ENCODE measurements at places on chromosomes 11 and 22.

DNA sequence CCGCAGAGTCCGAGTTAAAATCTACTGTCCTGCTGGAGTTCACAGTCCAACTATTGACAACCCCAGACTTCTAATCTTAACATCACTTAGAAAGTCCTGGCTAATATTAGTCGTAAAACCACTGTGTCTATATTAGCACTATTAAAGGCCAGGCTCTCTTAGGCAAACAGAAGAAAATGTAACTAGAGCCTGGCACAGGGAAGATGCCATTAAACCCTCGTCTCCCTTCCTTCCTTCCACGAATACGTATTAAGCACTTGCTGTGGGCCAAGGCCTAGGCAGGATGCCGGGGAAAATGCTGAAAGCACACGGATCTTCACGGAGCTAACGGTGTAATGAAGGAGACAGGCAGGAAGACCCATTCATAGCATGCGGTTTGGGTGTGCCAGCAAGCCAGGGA lies 81.5 kb upstream of the LMO1 start:
- DNase-seq: no peak

- DNase-seq: no peak
Observed at GRCh38 chr11:65491614-65492386, 7.0 kb upstream of the MALAT1 start.

GRCh38 chr11:77455740-77456139 lies 18.2 kb downstream of the PAK1 start:
- no peak for DNase-seq

DNA sequence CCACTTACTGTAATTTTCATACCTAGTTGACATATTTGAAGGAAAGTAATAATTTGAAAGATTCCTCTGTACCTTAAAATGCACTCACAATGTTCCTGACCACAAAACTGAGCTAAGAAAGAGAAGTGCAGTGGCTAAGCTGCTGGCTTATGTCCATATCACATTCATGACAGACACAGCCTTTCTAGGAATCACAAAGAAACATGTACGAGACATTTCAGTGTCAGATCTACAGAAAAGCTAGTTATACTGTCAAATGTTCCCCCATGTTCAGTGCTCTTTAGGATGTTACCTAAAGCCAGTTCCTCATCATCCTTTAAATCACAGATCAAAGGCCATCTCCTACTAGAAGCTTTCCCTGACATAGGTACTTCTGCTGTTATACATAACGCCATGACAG lies 142.2 kb upstream of the C11orf58 start:
- no peak for DNase-seq

DNA sequence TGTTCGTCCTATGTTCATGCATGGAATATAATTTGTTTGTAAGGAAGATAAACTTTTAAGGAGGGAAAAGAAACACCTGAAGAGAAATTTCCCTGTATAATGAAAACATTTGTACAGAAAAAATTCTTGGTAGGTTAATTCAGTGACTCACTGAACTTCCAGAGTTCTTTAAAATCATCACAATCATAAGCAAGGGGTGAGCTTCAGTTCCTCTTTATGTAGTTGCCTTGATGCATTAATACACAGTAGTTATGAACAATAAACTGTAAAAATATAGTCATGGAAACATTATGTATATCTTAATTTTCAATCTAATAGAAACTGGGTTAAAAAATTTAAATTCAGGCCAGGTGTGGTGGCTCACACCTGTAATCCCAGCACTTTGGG lies 1.1 kb upstream of the C11orf65 start:
- no peak for DNase-seq

DNA sequence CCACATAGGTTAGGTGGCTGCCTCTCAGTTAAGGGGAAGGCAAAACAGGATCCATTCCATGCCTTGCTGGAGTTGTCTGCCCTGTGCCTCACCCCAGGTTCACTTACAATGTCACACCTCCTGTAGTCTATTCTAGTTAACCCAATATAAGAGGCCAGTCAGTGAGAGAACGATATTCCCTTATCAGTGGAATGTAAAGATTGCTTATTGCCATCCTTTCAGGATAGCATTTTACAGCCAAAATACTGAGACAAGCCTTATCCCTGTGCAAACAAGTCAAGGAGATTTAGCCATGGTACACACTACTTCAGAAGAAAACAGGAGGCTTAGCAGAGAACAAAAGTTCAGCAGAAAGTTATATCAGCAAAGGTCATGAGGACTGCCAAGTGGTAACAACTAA lies 5.5 kb downstream of the CYP2R1 start:
- no peak for DNase-seq

GRCh38 chr22:22463855-22464540 lies 44.5 kb downstream of the ZNF280B start:
- peak; percentile 65 for DNase-seq

DNA sequence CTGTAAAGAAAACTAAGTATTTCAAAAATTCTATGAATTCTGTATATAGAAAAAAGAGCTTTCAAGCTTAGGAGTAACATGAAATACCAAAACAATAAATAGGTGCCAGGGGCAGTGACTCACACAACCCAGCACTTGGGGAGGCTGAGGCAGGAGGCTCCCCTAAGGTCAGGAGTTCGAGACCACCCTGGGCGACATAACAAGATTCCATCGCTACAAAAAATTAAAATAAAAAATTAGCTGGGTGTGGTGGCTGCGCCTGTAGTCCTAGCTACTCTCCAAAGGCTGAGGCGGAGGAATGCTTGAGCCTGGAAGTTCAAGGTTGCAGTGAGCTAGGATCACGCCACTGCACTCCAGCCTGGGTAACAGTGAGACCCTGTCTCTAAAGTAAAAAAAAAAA lies 21.5 kb downstream of the ZNF280B start:
- DNase-seq: no peak

DNA sequence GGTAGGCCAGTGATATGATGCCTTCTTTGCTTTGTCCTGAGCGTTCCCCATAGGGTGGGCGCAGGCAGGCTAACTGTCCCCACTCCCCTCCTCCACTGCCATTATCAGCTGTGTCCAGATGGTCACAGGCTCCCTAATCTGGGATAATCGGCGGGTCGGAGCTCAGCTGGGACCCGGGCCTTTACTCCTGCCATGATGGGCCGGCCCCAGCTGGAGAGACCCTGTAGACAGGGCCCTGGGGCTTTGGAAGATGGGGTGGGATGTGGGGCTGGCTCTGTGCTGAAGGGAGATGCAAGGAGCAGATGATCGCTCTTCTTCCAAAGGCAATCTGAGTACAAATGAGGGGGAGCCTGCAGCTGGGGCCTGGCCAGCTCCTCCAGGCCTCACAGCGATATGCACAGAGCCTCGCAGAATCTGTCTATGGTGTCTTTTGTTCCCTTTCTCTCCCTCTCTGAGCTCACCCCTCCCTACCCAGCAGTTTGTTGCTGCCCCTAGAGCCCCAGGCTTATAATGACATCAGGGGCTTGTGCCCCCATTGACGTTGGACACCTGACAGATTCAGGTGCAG lies 11.9 kb downstream of the KLHL35 start:
- no peak for DNase-seq

DNA sequence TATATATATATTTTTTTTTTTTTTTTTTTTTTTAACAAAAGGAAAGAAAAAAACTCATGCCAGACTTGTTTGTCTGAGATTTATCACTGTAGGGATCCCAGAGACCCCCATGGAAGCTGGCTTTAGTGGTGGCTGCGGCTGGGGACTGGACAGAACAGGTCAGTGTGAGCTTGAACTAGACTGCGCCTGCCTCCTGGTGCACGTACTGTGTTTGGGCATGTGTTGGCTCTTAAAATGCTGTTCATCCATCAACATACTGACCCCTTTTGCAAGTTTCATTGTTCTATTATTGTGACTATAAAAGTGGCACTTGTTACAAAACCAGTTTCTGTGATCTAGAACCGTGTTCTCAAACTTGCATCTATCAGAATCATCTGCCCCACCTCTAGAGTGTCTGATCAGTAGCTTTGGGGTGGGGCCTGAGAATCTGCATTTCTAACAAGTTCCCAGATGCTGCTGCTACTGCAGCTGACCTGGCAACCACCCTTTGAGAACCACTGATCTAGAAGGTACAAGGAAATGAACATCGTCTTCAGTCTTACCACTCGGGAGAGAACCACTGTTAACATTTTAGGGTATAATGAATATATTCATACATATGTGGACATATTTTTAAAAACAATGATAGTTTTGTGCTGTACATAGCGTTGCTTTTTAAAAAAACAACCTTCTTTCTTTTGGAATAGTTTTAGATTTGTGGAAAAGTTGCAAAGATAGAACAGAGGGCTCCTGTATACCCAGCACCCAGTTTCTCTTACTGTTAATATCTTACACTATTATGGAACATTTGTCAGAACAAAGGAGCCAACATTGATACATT lies 54.0 kb downstream of the ZNRF3 start:
- DNase-seq: no peak

DNA sequence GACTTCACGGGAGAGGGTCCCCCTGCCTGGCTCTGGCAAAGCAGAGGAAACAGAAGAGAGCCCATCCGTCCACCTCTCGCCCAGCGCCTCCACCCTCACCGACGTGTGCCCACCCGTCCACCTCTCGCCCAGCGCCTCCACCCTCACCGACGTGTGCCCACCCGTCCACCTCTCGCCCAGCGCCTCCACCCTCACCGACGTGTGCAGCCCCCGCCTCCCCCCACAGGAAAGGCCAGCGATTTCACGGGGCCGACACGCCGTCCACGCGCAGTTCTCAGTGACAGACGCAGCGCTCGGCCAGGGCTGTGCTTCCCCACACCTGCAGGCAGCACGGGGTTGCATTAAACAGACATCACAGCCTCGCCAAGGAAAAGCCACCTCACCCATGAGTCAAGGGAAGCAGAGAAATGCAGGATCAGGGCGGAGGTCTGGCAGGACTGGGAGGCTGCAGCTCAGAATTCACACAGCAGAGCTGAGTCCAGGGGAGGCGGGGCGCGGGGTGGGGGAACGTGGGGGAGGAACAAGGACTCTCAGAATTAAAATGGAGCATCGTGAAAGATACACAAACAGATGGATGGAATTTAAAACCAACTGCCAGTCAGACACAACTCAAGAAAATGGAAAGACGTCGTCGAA lies 377.7 kb downstream of the BRD1 start:
- DNase-seq: no peak

- no peak for DNase-seq
Observed at GRCh38 chr11:83722392-83723119, 436.4 kb upstream of the CCDC90B start.

DNA sequence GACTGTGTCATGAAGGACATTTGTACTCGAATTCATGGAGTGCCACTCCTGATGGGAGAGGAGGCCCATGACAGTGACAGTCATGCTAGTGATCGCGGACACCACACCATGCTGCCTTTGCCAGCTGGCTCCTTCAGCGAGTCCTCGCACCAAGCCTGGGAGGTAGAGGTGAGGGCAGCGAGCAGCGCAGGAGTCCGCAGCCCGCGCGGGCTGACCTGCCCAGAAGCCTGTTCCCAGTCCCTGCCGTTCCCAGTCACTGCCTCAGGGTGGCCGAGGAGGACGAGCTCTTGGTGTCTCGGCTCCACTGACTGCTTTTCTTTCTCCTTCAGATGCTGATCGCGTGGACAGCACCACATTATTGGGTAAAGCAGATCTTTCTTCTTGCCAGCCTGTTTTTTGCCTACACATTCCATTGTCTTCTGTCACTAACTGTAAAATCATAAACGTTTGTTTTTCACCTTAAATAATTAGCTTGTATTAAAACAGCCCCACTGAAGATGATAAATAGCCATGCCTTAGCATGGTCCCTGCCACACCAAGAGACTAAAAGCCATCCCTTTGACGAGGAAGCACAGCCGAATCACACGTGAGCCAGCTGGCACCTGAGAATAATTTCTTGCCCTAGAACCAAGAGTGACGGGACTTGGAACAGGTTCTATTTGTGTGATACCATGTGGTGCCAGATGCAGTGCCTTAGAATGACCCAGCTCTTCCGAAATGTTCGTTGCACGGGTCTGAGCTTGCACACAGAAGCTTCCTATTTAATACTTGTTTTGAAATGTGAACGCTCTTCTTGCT lies 25.5 kb downstream of the FAM118A start:
- DNase-seq: no peak

- DNase-seq: no peak
Observed at GRCh38 chr11:34027516-34028408, 23.8 kb upstream of the CAPRIN1 start.

GRCh38 chr11:67489885-67490726 lies 7.3 kb downstream of the AIP start:
- DNase-seq: no peak

DNA sequence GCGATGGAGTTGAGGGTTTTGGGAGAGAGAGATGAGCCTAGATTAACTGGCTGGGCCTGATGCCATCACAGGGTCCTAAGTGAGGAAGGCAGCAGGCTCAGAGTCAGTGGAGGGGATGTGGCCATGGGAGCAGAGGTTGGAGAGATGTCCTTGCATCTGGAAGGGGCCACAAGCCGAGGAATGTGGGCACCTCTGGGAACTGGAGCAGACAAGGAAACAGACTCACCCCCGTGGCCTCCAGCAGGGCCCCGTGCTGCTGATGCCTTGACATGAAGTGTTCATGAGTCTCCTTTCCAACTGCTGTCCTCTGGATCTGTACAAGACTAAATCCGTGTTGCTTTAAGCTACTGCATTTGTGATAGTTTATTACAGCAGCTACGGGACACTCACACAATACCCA lies 49.2 kb downstream of the SHISAL1 start:
- DNase-seq: no peak

GRCh38 chr11:62004473-62004872 lies 37.0 kb upstream of the FTH1 start:
- no peak for DNase-seq

DNA sequence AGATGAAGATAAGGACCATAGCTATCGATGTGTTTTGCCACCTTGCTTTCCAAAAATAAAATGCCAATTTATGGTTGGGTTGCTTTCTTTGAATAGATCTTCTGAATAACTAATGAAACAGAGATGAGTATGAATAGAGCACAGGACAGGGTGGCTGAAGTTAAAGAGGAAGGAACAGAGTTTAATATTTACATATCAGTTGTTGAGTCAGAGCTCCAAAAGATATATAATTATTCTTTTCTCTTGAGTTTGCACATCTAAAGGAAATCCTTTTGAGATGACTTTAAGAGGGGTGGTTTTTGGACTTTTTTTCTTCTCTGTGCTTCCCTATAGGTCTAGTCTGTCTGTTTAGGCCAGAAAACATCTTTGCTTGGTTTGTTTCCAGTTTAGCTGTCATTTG lies 115.2 kb downstream of the DDX10 start:
- no peak for DNase-seq

DNA sequence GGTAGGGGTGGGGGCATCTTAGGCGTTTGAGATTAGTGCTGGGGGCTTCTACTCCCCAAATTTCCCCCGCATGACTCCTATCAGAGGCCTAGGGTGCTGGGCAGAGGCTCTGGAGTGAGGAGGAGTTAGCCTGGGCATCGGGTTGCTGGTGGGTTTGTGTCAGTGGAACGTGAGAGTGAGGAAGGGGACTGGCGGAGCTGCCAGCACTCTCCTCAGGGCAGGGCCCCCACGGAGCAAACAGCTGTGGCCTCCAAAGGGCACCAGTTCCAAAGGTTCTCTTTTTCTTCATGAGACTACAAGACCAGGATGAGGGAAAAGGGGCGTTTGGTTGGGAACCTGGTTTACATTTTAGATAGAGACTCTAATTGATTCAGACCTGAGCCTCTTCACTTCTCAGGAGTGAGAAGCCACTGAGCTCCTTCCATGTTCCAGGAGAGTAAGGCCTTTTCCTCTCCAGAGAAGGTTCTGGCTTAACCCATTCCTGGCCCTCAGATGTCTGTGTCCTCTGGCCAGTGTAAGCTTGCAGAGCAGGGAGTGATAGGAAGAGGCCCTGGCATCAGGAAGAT lies 35.6 kb upstream of the CDON start:
- no peak for DNase-seq

Measured in CD4-positive, alpha-beta T cell treated with Interleukin-2 at 100 ng/mL for 4 hours (primary cell).